ENCODE measurements at places on chromosomes 3 and 15. TPM values are rescaled to one million over a fixed set of nuclear protein-coding genes. Genes with fewer than 3 reads are reported as not detected.

The GOLGA8M gene
- total RNA-seq, result 1.6 TPM

The ALAS1 gene
- 35.7 TPM for total RNA-seq

The CHRFAM7A gene
- total RNA-seq, result 1.9 TPM

The RPS27L gene
- 172 TPM for total RNA-seq

The ALPK3 gene
- 0.10 TPM for total RNA-seq

The GOLGA6A gene
- total RNA-seq, result not detected

The NANOGP8 gene
- total RNA-seq, result 0.75 TPM

The TTLL13 gene
- not detected for total RNA-seq

The RBMS3 gene
- 65.5 TPM for total RNA-seq

The CP gene
- not detected for total RNA-seq

The SEMA7A gene
- 1.6 TPM for total RNA-seq

The TMEM45A gene
- total RNA-seq, result 4.1 TPM

The GOLGA8G gene
- 0.09 TPM for total RNA-seq

The OR4F15 gene
- not detected for total RNA-seq

The NEK11 gene
- 6.9 TPM for total RNA-seq

The RTP3 gene
- total RNA-seq, result not detected

The NR2F2 gene
- total RNA-seq, result 9.6 TPM

The ZPLD1 gene
- total RNA-seq, result 0.22 TPM

The MESP1 gene
- total RNA-seq, result 0.58 TPM

The C15orf62 gene
- 0.52 TPM for total RNA-seq

The LSAMP gene
- total RNA-seq, result not detected

The LIPH gene
- 0.07 TPM for total RNA-seq

The ZMYND10 gene
- total RNA-seq, result 0.68 TPM

The MCCC1 gene
- total RNA-seq, result 38.8 TPM

The P2RY1 gene
- 0.28 TPM for total RNA-seq

The CCR8 gene
- total RNA-seq, result not detected
